NCI-H1436 (cell line): ENCODE measurements at places on chromosomes 2 and 18.

GRCh38 chr2:5504756-5505155 is 187.4 kb upstream of the SOX11 start:
- no peak for DNase-seq

- no peak for DNase-seq
These were observed 66.5 kb downstream of the CLHC1 start for GRCh38 chr2:55165626-55166025.

DNA sequence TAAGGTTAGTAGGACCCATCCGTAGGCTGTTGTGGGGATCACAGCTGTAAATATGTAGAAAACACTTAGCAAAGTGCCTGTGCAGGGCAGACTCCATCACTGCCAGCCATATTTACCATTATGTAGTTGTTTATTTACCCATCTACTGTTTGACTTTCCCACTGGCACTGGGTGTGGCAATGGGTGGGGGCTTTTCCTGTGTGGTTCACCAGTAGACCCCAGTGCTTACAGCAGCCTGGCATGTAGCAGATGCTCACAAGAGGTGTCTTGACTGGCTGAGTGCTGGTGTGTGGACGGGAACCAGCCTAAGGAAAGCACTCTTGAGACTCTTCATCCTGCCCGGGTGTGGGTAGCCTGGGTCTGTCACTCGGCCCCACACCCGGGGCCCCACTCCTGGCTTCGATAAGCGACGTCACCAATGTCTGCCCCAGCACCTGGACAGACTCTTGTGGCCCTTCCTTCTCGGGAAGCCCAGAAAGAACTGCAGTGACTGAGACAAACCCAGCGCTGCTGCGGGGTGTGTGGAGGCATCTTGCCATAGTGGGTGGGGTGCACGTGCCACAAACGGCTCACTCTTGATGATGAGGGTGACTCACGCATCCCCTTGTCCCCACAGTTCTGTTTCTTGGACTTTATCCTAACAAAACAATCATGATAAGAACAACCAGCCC is 78.3 kb downstream of the HDAC4 start:
- no peak for DNase-seq

- DNase-seq: no peak
These were observed 81.7 kb downstream of the FEZ2 start for GRCh38 chr2:36516136-36516870.
